Heart right ventricle (tissue), 16 donors: ENCODE measurements at places on chromosomes 7 and 10. TPM values are rescaled to one million over a fixed set of nuclear protein-coding genes. Genes with fewer than 3 reads are reported as not detected.

The NYAP1 gene
- total RNA-seq: 0.57 TPM

The PRSS37 gene
- not detected for total RNA-seq

The ARHGAP21 gene
- total RNA-seq: 42.0 TPM

The IL15RA gene
- total RNA-seq: 3.5 TPM

The KNDC1 gene
- total RNA-seq: 0.35 TPM

The NACAD gene
- 3.6 TPM for total RNA-seq

The ECHS1 gene
- 236 TPM for total RNA-seq

The LRMDA gene
- 4.7 TPM for total RNA-seq

The MYOF gene
- total RNA-seq: 36.7 TPM

The SMKR1 gene
- not detected for total RNA-seq

The ITIH5 gene
- total RNA-seq: 9.6 TPM

The JAKMIP3 gene
- 1.9 TPM for total RNA-seq

The PNLIPRP2 gene
- not detected for total RNA-seq
